ENCODE measurements at places on chromosomes 6 and 20.

DNA sequence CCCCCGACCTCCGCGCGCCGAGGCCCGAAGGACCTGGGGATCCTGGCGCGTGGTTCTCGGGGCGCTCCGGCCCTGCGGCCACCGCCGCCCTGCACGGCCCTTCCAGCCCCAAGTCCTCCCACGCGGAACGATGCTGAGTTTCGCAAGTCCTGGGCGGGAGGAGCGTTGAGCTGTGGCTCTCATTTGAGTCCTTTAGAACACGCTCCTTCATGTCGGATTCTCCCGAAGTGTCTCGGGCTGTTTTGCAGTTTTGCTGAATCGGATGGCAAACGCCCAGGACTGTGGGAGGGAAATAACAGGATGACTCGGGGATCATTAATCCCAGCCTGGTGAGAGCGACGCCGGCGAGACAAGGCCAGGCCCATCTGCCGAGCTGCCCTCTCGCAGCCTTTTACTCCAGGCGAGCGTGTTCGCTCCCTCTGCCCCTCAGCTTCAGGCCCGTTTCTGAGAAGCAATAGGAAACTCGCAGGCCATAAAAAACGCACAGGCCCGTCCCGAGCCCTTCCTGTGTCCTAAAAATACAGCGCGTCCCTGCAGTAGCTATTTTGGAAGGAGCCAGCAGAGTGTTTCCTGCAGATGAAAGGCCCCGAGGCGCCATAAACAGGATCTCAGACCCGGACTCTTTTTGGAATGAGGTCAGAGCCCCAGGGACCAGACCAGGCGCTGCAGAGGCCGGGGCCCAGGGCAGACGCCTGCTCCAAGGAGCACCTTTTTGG lies 153.5 kb downstream of the DLL1 start:
- DNase-seq, result no peak

DNA sequence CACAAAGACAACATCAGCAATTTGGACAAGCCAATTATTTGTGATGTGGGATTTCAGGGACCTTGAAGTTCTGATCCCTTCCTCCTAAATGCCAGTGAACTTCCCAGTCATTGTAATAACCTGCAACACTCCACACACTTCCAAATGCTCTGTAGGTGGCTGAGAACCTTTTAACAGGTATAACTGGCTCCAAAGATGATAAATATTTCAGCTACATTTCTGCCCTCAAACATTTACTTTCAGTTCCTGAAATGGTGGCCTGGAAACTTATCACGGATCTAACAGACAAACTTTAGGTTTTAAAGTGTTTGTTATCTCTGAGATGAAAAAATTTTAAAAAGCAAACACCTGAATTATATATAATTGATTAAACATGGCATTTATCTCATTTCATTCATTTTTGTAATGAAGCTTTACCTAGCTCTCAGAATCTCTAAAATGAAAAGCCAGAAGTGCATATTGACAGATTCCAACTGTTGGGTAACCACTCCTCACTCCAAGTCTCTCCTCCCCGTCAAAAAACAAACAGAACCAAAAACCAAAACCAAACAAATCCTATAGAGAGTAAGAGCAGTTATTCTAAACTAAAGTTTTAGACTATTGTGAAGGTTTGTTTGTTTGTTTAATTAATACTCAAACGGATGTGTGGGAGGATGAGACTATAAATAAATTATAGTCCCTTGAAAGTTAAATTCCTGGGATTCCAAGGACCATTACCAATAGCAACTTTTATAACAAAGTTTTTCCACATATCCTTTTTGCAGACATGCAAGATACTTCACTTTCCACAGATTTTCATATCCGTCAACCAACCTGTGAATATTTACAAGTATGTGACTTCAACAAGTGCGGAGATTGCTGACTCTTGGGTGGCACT lies 12.4 kb upstream of the KIAA0408 start:
- no peak for DNase-seq

DNA sequence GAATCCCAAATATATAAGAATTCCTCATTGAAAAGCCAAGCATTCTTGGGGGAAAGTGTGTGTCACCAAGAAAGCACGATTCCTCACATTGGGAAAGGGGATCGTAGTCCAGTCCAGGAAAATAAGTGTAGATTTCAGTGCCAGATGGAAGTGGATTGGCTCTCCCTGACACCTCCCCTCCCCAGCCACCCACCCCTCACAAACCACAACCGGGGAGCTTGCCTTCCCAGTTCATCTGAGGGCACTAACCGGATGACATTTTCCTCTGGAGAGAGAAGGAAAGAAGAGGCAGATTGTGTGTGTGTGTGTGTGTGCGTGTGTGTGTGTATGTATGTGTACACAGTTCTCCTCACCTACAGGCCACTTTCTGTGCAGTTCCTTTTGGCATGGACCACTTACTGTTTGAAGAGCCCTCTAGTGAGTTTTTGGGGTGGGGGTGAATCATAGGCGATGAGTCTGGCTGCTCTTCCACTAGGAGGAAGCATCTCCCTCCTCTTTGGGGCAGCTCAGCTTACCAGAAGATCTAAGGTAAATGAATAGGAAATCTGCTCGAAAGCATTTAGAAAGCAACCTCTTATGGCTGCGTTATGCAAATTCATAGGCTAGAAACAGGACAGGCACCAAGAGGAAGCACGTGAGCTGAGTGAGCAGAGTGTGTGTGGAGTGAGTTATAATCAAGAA lies 20.8 kb downstream of the DAAM2 start:
- DNase-seq, result no peak

- DNase-seq, result no peak
These were observed 305.4 kb downstream of the TAF4 start for GRCh38 chr20:61760321-61760720.

DNA sequence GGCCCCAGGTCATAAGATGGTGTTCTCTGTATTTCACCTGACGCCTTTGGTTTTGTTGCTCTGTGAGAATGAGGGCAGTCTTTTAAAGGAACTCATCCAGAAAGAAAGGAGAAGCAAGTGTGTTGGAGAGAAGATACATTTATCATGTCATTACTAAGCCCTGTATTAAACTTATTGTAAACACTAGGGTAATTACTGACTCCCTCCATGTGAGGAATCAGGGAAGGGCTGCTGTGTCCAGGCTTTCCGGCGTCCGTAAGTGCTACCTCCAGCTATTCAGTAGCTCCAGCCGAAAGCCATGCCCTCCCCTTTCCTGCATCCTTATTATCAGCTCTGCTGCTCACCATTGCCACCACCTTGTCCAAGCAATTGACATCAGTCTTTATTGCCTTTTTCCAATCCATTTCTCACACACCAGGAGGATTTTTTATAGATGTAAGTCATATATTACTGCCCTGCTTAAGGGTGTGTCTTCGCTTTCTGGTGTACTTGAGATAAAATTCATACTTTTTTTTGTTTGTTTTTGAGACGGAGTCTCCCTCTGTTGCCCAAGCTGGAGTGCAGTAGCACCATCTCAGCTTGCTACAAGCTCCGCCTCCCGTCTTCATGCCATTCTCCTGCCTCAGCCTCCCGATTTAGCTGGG lies 94.7 kb downstream of the RPP40 start:
- no peak for DNase-seq

DNA sequence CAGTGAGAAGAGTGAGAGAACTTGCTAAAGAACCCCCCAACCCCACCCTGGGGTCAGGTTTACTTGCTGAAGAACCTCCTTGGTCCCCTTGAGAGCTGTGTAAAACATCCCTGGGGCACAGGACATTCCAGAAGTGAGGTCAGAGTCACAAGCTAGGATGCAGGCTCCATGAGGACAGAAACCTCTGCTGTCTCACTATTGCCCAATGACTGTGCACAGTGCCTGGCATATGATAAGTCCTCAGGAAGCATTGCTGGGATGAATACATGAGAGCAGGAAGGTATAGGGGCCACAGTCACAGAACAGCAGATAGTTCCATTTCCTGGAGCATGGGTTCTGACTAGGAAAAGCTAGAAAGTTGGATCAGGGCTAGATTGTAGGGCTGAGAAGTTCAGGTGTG lies 18.4 kb downstream of the NT5E start:
- DNase-seq, result no peak

DNA sequence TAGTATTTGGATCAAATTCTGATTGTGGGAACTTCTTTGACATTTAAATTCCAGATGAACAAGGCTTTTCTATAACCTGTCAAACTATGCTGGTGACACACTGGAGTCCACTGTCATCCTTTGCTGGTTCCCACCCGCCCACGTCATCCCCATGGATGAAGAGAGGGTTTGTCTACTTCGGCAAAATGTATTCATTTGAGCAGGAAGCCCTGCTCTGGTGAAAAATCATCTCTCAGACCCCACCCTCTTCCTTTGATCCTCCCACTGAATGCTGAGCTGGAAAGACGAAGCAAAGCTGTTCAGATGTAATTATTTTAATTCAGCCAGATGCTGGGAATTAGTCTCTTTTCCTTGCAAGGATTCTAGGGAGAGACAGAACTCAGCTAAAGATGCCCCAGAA lies 50.5 kb downstream of the CPNE5 start:
- no peak for DNase-seq

GRCh38 chr6:10763006-10763405 lies 15.4 kb downstream of the TMEM14B start:
- DNase-seq, result no peak

- DNase-seq, result no peak
These were observed 73.0 kb upstream of the NHSL1 start for GRCh38 chr6:138572167-138572875.
